ENCODE measurements at places on chromosomes 3 and 15.

DNA sequence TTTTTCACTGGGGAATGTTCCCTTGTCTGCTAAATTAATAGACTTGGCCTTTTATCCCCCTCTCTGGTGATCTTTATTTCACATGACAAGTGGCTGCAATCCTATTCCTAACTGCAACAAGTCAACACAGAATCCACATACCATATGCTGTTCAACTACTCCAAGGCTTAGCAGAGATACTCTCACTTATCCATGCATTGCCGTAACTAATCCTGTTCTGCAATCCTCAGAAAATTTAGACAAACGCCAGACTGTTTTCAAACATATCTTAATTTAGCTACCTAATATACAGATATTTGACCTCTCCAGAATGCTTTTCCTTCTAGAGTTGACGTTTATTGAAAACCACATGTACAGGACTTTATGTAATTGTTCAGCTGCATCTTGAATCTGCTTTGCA is 37.9 kb downstream of the EID1 start:
- H3K36me3 ChIP-seq: no peaks in the 10 kb centered on the region
- no peak for DNase-seq
- no peaks in the 10 kb centered on the region for H3K27me3 ChIP-seq
- no peaks in the 10 kb centered on the region for H3K4me1 ChIP-seq
- no peak overlapping the region for H3K4me3 ChIP-seq

DNA sequence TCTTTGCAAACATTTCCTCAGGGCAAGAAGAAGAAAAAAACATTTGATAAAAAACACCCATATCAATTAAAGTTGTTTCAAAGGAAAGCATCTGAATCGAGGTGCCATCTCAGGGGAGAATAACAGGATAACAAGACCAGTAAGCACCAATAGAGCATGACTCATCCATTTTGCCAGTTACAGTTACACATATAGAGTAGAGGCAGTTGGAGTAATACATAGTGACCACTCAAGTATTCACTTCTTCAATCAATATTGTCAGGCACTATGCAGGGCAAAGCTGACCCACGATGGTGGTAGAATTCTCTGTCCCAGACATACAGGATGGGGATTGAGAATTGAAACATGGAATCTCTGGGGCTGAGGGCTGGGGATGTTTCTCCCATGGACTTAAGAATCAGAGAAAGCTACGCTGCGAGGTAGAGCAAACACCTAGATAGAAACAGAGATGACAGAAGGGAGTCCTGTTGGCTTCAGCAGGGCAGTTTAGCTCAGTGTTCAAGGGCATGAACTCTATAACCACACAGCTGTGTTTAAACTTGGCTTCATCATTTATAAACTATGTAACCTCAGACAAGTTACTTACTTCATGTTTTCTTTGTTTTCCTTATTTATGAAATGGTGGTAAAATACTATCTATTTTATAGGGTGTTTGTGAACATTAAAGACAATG is 186.4 kb upstream of the NANOGP8 start:
- H3K27me3 ChIP-seq: no peaks in the 10 kb centered on the region
- H3K36me3 ChIP-seq: no peaks in the 10 kb centered on the region
- H3K27ac ChIP-seq: no peak overlapping the region
- no peak for DNase-seq

GRCh38 chr3:18127859-18128681 is 297.1 kb downstream of the SATB1 start:
- H3K4me3 ChIP-seq: no peak overlapping the region
- no peak for DNase-seq
- no peak overlapping the region for H3K27ac ChIP-seq
- H3K27me3 ChIP-seq: no peaks in the 10 kb centered on the region
- no peaks in the 10 kb centered on the region for H3K36me3 ChIP-seq

DNA sequence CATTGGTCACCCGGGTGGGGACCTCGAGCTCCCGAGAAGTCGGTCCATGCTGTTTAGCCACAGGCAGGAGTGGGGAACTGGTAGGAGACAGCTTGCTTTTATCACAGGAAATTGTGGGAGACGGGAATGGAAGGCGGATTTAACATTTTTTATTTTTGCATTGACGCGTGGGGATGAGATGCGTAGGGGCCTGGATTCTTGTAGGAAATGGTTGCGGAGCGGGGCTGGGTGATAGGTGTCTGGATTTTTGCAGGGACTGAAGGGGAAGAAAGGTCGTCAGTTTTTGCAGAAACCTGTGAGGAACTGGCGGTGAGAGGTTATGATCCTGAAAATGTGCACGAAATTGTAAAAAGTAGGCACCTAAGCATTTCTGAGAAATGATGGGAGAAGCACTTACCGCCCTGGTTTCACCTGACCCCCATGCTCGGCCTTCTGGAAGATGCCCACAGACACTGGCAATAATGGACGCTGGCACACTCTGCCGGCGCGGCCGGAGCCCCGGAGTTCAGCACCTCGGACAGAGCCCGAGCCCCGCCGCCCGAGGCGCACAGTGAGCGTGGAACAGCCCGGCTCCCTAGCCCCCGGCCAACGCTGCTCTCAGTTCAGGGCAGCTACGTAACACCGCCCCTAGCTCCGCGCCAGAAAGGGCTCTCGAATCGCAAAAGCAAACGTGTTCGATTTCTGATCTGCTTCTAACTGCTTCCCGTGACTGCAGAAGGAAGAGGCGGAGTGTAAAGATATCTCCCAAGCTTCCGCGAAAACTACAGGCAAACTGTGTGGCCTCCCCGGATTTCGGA is 928 bp downstream of the ANKRD34C start:
- peaks cover 58% of the 10 kb centered on the region for H3K27me3 ChIP-seq
- H3K36me3 ChIP-seq: no peaks in the 10 kb centered on the region
- no peak overlapping the region for H3K27ac ChIP-seq
- no peak overlapping the region for H3K4me3 ChIP-seq
- DNase-seq: peak; percentile 24

- no peak for DNase-seq
- no peaks in the 10 kb centered on the region for H3K27me3 ChIP-seq
- H3K27ac ChIP-seq: peak overlapping the region; percentile 38
- H3K4me1 ChIP-seq: peaks cover 33% of the 10 kb centered on the region
- no peaks in the 10 kb centered on the region for H3K36me3 ChIP-seq
- H3K4me3 ChIP-seq: no peak overlapping the region
Measured at GRCh38 chr3:114566767-114567166, 272.9 kb downstream of the TIGIT start.

DNA sequence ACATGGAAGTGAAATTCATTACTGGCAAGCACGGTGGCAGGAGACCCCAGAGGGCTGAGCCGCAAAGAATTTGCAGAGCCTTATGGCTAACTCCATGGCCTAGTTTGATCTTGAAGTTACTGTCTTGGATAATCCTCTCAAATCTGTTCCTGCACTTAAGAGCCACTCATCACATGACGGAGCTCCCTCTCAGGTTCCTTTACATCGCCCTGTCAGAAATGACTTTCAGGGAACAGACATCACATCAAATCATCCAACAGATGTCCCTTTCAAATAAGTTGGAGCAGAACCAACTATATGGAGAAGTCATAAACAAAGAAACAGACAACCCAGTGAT is 328.8 kb upstream of the THBS1 start:
- H3K27ac ChIP-seq: no peak overlapping the region
- no peaks in the 10 kb centered on the region for H3K36me3 ChIP-seq
- H3K4me3 ChIP-seq: no peak overlapping the region

- H3K27ac ChIP-seq: no peak overlapping the region
- peaks cover 80% of the 10 kb centered on the region for H3K4me1 ChIP-seq
Measured at GRCh38 chr3:46968783-46969428, 7.6 kb downstream of the CCDC12 start.

DNA sequence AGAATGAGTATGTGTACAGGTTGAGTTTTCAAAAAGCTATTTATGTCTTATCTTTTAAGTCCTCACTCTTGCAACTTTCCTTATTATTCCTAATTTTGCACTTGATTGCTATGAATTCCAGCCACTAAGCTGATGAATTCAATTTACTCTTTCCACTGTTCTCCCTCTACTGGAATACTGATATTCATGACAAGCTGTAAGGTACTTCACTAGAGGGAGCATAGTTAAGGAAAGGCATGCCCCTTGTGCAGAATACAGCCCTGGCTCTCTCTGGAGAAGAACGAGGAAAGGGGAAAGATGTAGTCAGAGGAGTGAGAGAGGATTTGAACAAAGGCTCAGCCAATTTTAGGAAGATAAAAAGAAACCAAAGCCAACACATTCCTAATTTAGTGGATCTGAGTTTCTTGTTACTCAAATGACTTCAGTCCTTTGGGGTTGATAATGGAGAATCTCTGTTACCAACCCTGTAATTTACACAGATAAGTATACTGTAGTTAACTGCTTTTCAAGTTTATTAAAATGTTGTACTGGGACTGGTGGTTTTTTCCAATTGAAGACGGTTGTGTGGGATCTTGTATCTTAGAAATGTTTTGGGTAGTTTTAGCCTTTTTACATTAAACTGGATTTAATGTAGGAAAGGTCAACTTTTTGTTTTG is 4.0 kb downstream of the SCAANT1 start:
- no peak overlapping the region for H3K4me3 ChIP-seq
- DNase-seq: no peak
- H3K27me3 ChIP-seq: no peaks in the 10 kb centered on the region
- H3K27ac ChIP-seq: no peak overlapping the region
- H3K36me3 ChIP-seq: no peaks in the 10 kb centered on the region

DNA sequence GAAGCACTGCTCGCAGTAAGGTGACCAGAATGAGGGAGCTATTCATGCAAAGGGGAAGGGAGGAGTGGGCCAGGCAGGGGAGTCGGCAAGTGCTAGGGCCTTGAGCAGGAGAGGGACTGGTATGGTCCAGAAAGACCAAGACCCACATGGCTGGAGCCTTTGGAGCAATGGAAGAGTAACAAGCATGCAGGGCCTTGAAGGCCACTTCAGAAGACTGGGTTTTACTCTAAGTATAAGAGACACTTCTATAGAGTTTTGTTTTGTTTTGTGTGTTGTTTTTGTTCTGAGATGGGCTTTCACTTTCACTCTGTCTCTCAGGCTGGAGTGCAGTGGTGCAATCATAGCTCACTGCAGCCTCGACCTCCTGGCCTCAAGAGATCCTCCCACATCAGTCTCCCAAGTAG is 42.0 kb downstream of the BFSP2 start:
- no peak for DNase-seq
- no peak overlapping the region for H3K27ac ChIP-seq
- H3K27me3 ChIP-seq: no peaks in the 10 kb centered on the region
- no peak overlapping the region for H3K4me3 ChIP-seq
- H3K36me3 ChIP-seq: no peaks in the 10 kb centered on the region

GRCh38 chr3:150528354-150528797 is 17.9 kb downstream of the SERP1 start:
- no peaks in the 10 kb centered on the region for H3K27me3 ChIP-seq
- no peak overlapping the region for H3K4me3 ChIP-seq
- no peaks in the 10 kb centered on the region for H3K36me3 ChIP-seq
- no peak for DNase-seq

- no peaks in the 10 kb centered on the region for H3K36me3 ChIP-seq
- no peak for DNase-seq
- no peak overlapping the region for H3K4me3 ChIP-seq
- H3K27ac ChIP-seq: no peak overlapping the region
- H3K4me1 ChIP-seq: peaks cover 9% of the 10 kb centered on the region
Measured at GRCh38 chr3:17431004-17431403, 311.4 kb downstream of the TBC1D5 start.

DNA sequence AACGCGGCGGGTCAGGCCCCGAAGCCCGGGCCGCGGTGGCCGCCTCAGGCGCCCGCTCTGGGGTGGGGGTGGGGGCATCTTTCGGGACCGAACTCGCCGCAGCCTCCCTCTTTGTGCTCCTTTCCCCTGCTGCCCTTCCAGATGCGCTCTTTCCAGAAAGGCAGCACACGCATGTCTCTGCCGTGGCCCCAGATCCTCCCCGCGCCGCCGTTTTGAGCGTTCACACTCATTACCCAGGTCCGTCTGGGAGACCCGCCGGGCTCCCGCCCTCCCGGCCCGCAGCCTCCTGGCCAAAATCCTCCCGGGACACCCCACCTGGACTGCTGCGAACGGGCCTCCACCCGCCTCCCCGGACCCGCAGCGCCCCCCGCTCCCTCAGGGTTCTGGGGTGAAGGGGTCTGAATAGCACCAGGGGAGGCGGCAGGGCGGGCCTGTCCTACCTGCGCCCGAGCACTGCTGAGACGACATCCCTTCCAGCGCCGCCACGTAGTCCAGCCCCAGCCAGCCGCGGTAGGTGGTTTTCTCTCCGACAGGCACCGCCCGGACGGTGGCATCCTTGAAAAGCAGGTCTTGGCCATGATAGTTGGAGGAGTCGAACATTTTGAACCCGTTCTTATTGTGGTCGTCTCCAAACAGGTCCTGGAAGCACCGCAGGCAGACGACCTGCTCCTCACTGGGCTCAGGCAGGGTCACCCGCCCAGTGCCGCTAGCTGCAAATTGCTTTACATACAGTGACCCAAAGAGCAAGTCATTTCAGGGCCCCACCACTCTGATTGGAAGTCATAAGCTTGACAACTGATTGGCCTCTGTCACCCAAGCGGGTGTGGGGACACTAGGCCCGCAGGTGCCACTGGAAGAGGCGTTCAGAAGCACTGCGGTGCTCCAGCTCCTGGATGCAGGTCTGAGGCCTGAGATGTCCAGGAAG is 25.9 kb downstream of the MELTF start:
- peak; percentile 56 for DNase-seq
- H3K4me1 ChIP-seq: no peaks in the 10 kb centered on the region
- H3K27ac ChIP-seq: no peak overlapping the region
- H3K36me3 ChIP-seq: no peaks in the 10 kb centered on the region

DNA sequence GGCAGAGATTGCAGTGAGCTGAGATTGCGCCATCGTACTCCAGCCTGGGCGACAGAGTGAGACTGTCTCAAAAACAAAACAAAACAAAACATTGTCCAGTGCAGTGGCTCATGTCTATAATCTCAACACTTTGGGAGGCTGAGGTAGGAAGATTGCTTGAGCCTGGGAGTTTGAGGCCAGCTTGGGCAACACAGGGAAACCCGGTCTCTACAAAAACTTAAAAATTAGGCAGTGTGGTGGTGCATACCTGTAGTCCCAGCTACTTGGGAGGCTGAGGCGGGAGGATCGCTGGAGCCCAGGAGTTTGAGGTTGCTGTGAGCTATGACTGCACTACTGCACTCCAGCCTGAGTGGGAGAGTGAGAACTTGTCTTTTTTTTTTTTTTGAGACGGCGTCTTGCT is 27.2 kb upstream of the MOBP start:
- no peak overlapping the region for H3K27ac ChIP-seq
- H3K27me3 ChIP-seq: no peaks in the 10 kb centered on the region
- DNase-seq: no peak
- H3K36me3 ChIP-seq: no peaks in the 10 kb centered on the region
- no peaks in the 10 kb centered on the region for H3K4me1 ChIP-seq

GRCh38 chr15:33737687-33738601 is 230.4 kb upstream of the CHRM5 start:
- no peak for DNase-seq
- H3K36me3 ChIP-seq: no peaks in the 10 kb centered on the region
- no peak overlapping the region for H3K4me3 ChIP-seq
- peaks cover 7% of the 10 kb centered on the region for H3K4me1 ChIP-seq
- no peaks in the 10 kb centered on the region for H3K27me3 ChIP-seq

- no peak for DNase-seq
- no peaks in the 10 kb centered on the region for H3K27me3 ChIP-seq
- H3K27ac ChIP-seq: peak overlapping the region; percentile 85
- H3K36me3 ChIP-seq: peaks cover 7% of the 10 kb centered on the region
Measured at GRCh38 chr3:123202451-123202850, 708 bp downstream of the SEC22A start.

- no peaks in the 10 kb centered on the region for H3K27me3 ChIP-seq
- H3K4me3 ChIP-seq: no peak overlapping the region
- no peak overlapping the region for H3K27ac ChIP-seq
- no peaks in the 10 kb centered on the region for H3K4me1 ChIP-seq
- DNase-seq: no peak
Measured at GRCh38 chr15:51649659-51650521, 27.3 kb upstream of the DMXL2 start.

GRCh38 chr3:149373235-149374125 is 4.0 kb downstream of the TM4SF1 start:
- H3K27me3 ChIP-seq: no peaks in the 10 kb centered on the region
- H3K4me3 ChIP-seq: peak overlapping the region; percentile 63
- DNase-seq: no peak
- peaks cover 9% of the 10 kb centered on the region for H3K4me1 ChIP-seq
